ENCODE measurements at places on chromosomes 12 and 14. TPM values are rescaled to one million over a fixed set of nuclear protein-coding genes. Genes with fewer than 3 reads are reported as not detected.

The PLEKHD1 gene
- total RNA-seq = not detected

The SLC39A2 gene
- not detected for total RNA-seq

The PLEKHH1 gene
- 1.7 TPM for total RNA-seq

The ZFHX2 gene
- 1.2 TPM for total RNA-seq

The EFS gene
- 10.1 TPM for total RNA-seq

The BDKRB2 gene
- total RNA-seq = 12.6 TPM

The DNAJC22 gene
- not detected for total RNA-seq

The NTN4 gene
- 73.1 TPM for total RNA-seq

The CLEC6A gene
- not detected for total RNA-seq

The KLHL28 gene
- total RNA-seq = 7.6 TPM

The GALNT16 gene
- 8.6 TPM for total RNA-seq

The IKZF4 gene
- total RNA-seq = 9.2 TPM

The GPRC5A gene
- 4.6 TPM for total RNA-seq

The BTBD6 gene
- 56.1 TPM for total RNA-seq

The LDHB gene
- 341 TPM for total RNA-seq

The PLEK2 gene
- not detected for total RNA-seq

The CAPS2 gene
- total RNA-seq = 9.3 TPM

The KLRC1 gene
- 2.1 TPM for total RNA-seq

The ACVRL1 gene
- total RNA-seq = 124 TPM

The GPR68 gene
- total RNA-seq = 9.1 TPM

The PTCSC3 gene
- not detected for total RNA-seq

The CMA1 gene
- 1.2 TPM for total RNA-seq

The KCNC2 gene
- total RNA-seq = 0.19 TPM

The SRGAP1 gene
- 7.6 TPM for total RNA-seq

The STAC3 gene
- 0.80 TPM for total RNA-seq

The EID3 gene
- 7.6 TPM for total RNA-seq

The KRT79 gene
- not detected for total RNA-seq

The PIP4K2C gene
- total RNA-seq = 27.6 TPM

The TMTC2 gene
- total RNA-seq = 4.7 TPM

The MYF6 gene
- not detected for total RNA-seq

The KRT6A gene
- total RNA-seq = 5.4 TPM

The GPRC5D gene
- total RNA-seq = not detected

The RAB15 gene
- 11.4 TPM for total RNA-seq

The KRT73 gene
- total RNA-seq = not detected

The OR4K2 gene
- total RNA-seq = not detected

The GLIPR1L1 gene
- total RNA-seq = not detected

The LLPH gene
- total RNA-seq = 5.8 TPM

The RAB35 gene
- total RNA-seq = 39.0 TPM

The AQP6 gene
- total RNA-seq = 0.11 TPM

The GAS2L3 gene
- total RNA-seq = 4.0 TPM

The SCARB1 gene
- total RNA-seq = 16.5 TPM

The RFLNA gene
- total RNA-seq = 1.4 TPM

The BCL2L2 gene
- 92.8 TPM for total RNA-seq

The LYZ gene
- total RNA-seq = 14.9 TPM

The A2M gene
- total RNA-seq = 557 TPM

The DNAI7 gene
- 1.3 TPM for total RNA-seq

The DHH gene
- 2.2 TPM for total RNA-seq

The CLEC9A gene
- total RNA-seq = 0.17 TPM

The BICDL1 gene
- 0.83 TPM for total RNA-seq

The TTC9 gene
- 2.2 TPM for total RNA-seq

The DHRS2 gene
- 0.66 TPM for total RNA-seq

The CCDC196 gene
- not detected for total RNA-seq

The RD3L gene
- total RNA-seq = not detected

Measured in esophagus muscularis mucosa (tissue), 4 donors.